ENCODE measurements at places on chromosomes 6 and 20.

DNA sequence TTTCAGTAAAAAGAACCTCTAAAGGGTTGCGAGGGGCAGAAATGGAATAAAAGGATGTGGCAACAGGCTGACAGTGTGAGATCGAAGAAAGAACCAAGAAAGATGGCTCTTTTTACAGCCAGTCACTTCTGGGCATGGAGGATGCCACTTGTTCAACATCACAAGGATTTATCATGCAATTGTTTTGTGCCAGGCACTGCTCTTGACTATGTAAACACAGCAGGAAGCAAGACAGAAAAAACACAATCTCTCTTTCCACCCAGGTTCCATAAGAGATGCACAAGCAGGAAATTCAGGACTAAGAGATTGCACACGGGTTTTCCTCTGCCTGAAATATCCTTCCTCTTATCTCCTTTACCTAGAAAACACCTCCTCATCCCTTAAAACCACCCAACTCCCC lies 38.0 kb downstream of the FOXA2 start:
- no peak for DNase-seq

DNA sequence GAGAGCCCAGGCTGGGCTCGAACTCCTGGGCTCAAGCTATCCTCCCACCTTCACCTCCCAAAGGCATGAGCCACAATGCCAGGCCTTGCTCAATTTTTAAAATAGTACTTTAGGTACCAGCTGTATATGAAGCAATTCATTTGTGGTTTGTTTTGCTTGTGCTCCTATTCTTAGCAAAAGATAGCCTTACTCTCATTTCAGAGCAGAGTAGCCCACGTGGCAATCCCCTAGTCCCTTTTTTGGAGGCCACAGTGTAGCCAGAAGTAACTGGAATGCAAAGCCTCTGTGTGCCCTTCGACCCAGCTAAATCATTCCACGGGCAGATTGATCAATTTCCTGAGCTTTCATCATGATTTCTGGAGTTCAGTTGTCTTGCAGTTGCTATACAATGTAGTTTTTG lies 372.2 kb downstream of the NRN1 start:
- DNase-seq: no peak

GRCh38 chr20:36121981-36122930 lies 32.3 kb upstream of the EPB41L1 start:
- no peak for DNase-seq

DNA sequence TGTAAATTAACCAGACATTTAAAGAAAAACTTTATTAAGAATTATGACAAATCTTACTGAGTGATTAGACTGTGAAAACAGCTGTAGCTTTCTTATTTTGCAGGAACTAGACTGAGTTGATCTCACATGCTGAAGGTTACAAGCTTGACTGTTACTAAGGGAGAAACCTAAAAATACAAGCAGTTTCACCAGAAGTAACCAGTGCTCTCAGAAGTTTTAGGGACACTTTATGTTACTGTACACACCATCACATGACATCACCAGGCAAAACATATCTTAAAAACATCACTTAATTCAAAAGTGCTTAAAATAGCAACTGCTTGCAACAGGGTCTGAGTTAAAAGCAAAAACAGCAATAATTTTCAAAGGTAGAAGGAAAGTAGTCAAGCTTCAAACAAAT lies 5.4 kb downstream of the FBXO30 start:
- DNase-seq: no peak

DNA sequence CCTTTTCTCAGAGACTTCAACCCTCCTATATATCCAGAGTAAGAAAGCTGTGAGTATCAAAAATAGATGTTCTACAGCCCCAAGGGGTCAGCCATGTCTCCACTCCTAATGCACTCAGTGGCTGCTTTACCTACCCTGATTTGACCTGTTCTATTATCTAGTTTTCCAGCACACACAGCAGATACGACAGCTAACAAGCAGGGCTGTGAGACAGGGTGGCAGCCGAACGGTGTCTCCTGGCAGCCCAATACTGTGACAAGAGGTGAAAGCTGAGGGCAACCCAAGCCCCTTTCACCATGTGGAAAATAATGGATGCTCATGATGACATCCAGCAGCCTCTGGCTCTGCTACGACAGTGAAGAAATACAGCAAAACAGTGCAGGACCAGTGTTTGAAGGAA lies 67.9 kb downstream of the KIF13A start:
- no peak for DNase-seq

- DNase-seq: no peak
Observed at GRCh38 chr6:11428371-11428770, 109.2 kb upstream of the TMEM170B start.

GRCh38 chr6:166433096-166433495 lies 50.4 kb upstream of the MPC1 start:
- DNase-seq: no peak

DNA sequence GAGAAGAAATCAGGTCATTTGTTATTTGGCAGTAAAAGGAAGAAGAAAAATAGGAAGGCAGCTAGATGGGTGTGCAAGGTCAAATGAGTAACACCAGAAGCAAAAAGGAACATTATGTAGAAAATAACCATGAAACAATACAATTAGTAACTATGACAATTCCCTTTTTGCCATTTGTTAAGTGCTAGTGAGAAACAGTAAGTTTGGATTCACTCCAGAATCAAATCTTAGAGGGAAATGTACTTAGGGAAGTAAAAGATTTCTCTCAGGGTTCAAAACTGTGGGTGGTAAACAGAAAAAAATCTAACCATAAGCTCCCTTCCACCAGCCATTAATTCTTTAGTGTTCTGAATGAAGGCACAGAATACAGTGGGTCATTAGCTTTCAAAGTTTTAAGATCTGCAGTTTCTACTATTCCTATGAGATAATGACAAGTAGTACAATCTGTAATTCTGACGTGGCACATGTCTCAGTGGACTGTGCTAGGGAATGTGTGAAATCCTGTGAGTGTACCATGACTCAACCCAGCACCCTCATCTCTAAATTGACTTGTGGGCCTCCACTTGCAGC lies 17.1 kb downstream of the REPS1 start:
- DNase-seq: peak; percentile 16

DNA sequence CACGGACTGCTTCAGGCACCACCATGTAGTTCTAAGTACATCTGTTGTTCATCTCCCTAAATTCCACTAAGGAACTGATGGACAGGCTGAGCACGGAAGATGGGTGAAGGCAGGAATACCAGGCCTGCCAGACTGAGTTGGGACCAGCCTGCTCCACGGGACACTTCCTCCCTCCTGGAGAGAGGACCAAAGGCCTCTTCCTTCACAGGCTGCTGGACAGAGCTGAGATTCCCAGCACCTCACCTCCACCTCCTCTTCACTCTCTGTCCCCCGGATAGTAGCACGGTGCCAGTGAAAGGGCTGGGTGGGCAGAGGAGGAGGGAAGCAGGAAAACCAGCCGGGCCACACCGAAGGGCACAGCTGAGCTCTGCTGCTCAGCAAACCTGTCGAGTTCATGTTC lies 22.9 kb upstream of the TCFL5 start:
- DNase-seq: no peak

Measured in effector memory CD8-positive, alpha-beta T cell (primary cell).